ENCODE measurements at places on chromosomes 11 and 22.
A peak's percentile ranks its signal among the peaks of the same experiment; 100 is the strongest.

GRCh38 chr11:100849009-100849900 is 162.2 kb downstream of the ARHGAP42 start:
- no peak for DNase-seq

DNA sequence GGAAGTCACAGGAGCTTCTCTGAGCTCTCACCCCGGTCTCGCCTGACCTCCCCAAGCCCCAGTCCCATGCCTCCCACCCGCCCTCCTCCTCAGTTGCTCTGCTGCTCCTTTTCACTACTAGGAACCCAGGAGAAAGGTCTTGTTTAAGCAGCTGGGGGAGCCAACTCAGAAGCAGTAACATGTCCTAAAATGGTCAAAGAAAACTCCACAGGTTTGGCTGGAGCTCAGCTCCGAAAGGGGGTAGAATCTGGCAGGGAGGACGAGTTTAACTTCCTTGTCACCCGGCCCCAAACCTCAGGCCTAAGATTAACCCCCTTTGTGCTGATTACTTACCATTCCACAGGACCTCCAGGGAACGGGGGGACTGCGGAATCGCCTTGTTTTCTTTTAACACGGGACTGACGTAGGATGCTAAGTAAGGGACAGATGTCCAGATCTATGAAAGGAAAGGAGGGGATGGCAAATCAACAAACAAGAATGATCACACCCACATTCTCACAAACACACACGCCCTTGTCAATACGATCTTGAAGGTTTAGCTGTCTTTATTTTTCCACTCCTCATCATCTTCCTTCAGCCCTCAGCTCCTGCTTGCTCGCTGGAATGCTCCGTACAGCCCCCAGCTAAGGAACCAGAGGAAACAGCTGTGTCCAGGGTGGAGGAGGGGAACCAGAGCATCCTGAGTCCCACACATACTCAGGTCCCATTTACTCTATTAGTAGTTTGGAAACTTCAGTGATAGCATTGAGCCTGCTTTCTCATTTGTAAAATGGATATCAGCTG is 13.5 kb downstream of the PCSK7 start:
- no peak for DNase-seq

DNA sequence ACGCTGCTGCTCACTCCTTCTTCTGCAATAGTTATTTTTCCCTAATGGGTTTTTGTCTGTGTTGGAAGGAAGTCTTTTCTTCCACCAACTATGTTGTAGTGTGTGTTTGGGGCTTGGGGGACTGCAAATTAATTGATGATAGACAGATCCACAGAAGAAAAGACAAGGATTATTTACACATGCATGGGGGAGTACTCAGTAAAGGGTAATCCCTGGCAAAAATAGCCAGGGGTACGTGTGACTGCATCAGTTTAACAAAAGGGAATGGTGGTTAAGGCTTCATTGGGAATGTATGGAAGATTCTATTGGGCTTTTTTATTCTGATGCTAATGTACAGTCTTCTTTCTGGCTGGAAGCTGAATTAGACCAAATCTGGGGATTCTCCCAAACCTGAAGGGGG is 20.2 kb upstream of the FEZ1 start:
- DNase-seq, result no peak

DNA sequence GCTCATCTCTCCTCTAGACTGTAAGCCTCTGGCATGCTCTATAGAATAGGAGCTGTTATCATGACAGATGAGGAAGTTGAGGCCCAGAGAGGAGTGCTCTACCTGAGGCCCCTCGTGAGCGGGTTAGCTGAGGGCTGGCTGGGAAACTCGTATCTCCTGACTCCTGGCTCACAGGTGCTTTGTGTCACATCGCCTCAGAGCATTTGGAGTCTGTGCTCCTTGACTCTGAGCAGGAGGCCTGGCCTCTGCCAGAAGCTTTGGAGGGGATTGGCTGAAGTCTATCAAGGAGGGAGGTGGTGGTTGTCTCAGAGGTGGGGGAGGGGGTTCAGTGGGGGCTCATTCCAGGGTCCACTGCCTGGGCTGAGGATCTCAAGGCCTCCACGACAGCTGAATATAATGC is 7.4 kb downstream of the KCNC1 start:
- no peak for DNase-seq

- DNase-seq, result no peak
Measured at GRCh38 chr11:42169191-42169590, 709.7 kb upstream of the LRRC4C start.

DNA sequence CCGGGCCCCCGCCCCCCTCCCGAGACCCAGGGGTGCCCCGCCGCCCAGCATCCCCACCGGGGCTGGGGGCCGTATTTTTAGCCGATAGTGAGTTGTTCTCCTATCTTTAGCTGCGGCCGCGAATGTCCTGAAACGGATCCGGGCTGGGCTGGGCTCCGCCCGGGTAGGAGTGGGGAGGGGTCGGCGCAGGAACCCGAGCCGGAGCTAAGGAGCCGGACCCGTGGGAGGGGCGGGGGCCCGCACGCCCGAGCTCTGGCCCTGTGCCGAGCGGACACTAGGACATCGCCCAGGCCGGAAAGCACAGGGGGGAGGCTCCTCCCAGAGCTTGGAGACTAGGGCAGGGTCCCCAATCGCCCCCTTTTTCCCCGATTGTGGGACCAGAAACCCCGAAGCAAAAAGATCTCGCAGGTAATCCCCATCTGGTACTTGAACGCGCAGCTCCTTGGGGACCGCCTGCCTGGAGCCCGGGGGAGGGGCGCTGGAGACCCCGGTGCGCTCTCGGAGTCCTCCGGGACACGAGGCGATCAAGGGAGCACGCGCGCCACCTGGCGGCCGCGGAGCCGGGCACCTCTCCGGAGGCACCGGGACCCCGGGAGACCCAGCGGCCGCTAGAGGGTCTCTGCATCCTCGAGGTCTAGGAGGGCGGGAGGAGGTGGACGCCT is 669 bp downstream of the CDC42EP2 start:
- peak; percentile 81 for DNase-seq

DNA sequence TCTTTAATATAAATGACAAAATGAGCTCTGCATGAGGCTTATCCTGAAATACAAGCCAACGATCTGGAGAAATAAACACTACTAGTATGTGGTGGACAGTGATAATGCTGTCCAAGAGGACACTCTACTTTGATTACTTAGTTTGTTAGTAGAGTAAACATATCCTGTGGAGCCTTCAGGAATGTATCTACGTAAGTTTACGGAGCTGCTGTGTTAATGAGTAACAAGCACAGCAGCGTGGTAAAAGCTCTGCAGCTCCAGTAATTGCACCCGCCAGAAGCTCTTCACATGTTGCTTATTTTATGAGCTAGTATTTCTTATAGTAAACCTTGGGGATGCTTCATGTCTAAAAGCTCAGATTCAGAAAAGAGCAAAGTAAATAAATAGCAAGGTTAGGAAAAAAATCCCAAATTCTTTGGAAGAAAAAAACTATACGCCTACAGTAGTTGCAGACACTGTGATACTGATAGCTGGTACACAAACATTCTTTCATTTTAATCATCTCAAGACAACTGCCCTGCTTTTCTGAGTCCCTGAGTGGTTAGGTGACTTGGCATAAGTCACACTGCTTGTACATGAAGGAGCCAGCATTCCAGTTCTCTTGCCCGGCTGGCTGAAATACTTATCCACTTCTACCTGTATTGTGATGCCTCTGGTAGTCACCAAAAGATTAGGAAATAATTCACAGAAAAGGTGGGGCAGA is 32.7 kb upstream of the CCDC34 start:
- peak; percentile 30 for DNase-seq

GRCh38 chr22:49867303-49868265 is 13.9 kb downstream of the ZBED4 start:
- DNase-seq, result no peak

DNA sequence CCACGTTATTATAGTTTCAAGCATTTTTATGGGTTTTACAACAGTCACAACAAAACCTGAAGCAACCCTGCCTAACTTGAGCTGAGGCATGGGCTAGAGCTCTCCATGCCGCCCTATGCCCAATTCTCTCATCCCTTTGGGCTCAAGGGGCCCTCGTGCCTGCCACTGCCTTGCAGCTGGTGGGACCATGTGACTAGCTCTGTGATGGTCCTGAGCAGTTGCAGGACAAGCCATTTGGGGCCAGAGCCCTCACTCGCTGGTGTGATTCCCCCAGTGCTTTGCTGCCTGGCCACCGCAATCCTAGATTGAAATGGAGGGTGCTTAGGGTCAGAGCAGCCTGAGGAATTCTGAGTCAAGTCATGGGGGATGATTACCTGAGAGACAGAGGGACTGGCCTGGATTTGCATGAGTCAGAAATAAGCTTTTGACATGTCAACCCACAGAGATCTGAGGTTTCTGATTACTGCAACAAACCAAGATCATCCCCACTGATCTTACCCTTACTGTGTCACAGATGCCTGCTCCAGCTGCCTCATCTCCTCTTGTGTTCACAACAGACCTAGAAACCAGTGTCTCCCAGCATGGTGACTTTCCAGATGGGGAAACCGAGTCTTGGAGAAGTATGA is 323.7 kb downstream of the BRD1 start:
- DNase-seq, result no peak

DNA sequence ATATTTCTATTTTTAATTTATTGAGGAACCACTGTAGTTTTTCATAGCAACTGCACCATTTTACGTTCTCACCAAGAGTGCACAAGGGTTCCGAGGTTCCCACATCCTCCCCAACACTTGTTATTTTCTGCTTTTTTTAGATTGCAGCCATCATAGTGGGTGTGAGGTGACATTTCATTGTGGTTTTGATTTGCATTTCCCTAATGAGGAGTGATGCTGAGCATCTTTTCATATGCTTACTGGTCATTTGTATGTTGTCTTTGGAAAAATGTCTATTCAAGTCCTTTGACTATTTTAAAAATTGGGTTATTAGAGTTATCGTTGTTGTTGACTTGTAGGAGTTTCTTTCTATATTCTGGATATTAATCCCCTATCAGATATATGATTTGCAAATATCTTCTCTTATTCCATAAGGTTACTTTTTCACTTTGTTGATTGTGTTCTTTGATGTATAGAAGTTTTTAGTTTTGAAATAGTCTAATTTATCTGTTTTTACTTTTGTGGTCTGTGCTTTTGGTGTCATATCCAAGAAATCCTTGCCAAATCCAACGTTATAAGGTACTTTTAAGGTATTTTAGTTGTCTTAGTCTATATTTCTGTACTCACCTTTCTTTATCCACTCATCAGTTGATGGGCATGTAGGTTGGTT is 9.0 kb downstream of the NEAT1 start:
- no peak for DNase-seq

GRCh38 chr11:19291064-19291463 is 50.3 kb upstream of the E2F8 start:
- DNase-seq, result no peak

- no peak for DNase-seq
Measured at GRCh38 chr22:45246060-45246985, 5.6 kb upstream of the KIAA0930 start.

DNA sequence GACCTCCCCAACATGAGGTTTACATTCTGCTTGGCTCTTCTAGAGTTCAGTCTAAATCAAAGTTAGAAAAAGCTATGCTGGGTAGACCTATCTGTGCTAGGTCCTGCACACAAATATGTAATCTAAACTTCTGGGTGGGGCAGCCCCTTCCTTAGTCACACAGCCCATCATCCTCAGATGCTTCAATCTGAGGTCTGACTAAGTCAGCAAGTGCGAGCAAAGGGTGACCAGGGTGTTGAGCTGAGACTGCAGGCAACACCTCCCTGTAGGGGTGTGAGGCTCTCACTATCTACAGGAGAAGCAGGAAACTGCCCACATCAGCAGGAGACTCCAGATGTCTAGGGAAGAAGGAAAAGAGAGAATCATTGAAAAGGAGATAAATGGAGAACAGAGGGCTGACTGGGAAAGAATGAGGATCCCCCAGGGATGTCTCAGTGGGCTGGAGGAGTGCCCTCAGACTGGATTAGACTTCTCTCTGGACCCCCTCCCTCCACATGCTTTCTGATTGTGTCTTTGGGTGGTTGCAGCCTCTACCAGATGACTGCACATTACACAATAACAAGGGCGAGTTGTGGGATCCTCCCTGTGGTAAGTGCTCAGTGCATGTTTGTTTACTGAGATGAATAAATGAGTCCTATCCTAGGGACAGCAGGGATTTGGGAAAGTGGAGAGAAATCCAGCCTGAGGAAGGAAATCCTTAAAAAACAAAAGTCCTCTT is 266.2 kb upstream of the PLET1 start:
- no peak for DNase-seq

DNA sequence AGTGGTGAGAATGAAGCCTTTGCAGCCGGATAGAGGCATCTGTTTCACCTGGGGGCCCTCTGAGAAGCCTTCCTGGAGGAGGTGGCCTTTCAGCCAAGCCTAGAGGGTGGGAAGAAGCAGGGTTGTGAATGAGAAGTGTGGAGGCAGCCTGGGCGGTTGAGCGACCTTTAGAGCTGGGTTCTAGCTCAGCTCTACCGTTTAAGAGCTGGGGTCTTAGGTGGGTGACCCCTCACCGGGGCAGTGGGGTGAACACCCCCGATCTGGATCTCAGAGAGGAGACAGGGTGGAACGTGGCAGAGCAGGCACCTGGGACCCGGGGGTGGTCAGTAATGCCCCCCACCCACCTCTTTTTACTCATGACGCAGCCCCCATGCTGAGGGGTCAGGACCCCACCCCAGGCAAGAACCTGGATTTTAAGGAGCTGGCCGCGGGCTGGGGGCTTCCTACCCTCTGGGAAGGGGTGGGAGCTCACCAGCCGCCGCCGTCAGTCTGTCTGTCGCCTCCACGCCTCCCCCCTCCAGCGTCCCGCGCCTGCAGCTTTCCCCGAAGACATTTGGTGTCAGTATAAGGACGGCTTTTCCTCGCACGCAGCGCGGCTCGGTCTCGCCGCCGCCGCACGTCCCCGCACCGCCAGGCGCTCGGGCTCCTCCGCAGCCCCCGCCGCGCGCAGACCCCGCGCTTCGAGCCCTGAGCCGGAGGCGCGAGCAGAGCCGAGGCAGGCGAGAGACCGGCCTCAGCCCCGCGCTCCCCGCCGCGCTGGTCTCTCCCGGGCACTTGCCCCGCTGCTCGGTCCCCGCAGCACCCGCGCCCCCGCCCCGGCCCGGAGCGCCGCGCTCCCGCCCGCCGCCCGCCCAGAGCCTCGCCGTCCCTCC is 13.3 kb upstream of the CACNA1I start:
- DNase-seq, result peak; percentile 17

GRCh38 chr22:45271667-45272201 is 13.0 kb upstream of the UPK3A start:
- DNase-seq, result peak; percentile 85

GRCh38 chr11:124638500-124638899 is 15.8 kb downstream of the TBRG1 start:
- no peak for DNase-seq

DNA sequence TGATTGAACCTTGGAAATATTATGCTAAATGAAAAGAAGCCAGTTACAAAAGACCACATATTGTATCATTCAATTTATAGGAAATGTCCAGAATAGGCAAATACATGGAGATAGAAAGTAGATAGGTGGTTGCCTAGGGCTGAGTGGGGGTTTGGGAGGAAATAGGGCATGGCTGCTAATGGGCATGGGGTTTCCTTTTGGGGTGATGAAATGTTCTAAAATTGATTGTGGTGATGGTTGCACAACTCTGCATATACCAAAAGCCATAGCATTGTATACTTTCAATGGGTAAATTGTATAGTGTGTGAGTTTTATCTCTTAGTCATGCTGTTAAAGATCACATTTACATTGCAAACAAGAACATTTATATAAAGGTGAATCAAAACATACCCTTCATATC is 48.7 kb downstream of the LDLRAD3 start:
- DNase-seq, result no peak

GRCh38 chr11:2458321-2458720 is 13.5 kb downstream of the KCNQ1 start:
- DNase-seq, result no peak

- no peak for DNase-seq
Measured at GRCh38 chr22:23210428-23211170, 30.3 kb downstream of the BCR start.

GRCh38 chr11:93194673-93195291 is 3.0 kb downstream of the SLC36A4 start:
- DNase-seq, result no peak

GRCh38 chr11:130698174-130698573 is 218.1 kb downstream of the SNX19 start:
- no peak for DNase-seq
